ENCODE measurements at places on chromosomes 5 and 9. TPM values are rescaled to one million over a fixed set of nuclear protein-coding genes. Genes with fewer than 3 reads are reported as not detected.

CCNO gene
- not detected for total RNA-seq

FRMD3 gene
- 2.6 TPM for total RNA-seq

GAS1 gene
- 6.1 TPM for total RNA-seq

UGT3A1 gene
- total RNA-seq, result 3.1 TPM

ECSCR gene
- total RNA-seq, result 2.2 TPM

TLR4 gene
- total RNA-seq, result 0.27 TPM

FOXD4L6 gene
- 0.21 TPM for total RNA-seq

Data from GM23338 (cell line).